ENCODE measurements at places on chromosomes 7 and 10. TPM values are rescaled to one million over a fixed set of nuclear protein-coding genes. Genes with fewer than 3 reads are reported as not detected.

RARRES2 gene
- polyA plus RNA-seq = 292 TPM

ECHS1 gene
- polyA plus RNA-seq = 54.8 TPM

GIMAP2 gene
- 47.5 TPM for polyA plus RNA-seq

SCD gene
- polyA plus RNA-seq = 5.9 TPM

CDH23 gene
- 4.8 TPM for polyA plus RNA-seq

FLNC gene
- 0.42 TPM for polyA plus RNA-seq

CALCR gene
- polyA plus RNA-seq = not detected

TLX1 gene
- 5.7 TPM for polyA plus RNA-seq

ADRA2A gene
- 0.74 TPM for polyA plus RNA-seq

TRUB1 gene
- 4.8 TPM for polyA plus RNA-seq

REPIN1 gene
- 47.9 TPM for polyA plus RNA-seq

GPR26 gene
- not detected for polyA plus RNA-seq

LAMB4 gene
- 0.03 TPM for polyA plus RNA-seq

GPR85 gene
- polyA plus RNA-seq = 1.8 TPM

TAS2R5 gene
- polyA plus RNA-seq = 0.58 TPM

EIF3B gene
- polyA plus RNA-seq = 78.1 TPM

DPP6 gene
- 0.11 TPM for polyA plus RNA-seq

RBP3 gene
- polyA plus RNA-seq = not detected

AEBP1 gene
- polyA plus RNA-seq = 41.3 TPM

SUN3 gene
- polyA plus RNA-seq = not detected

DEPP1 gene
- polyA plus RNA-seq = 15.7 TPM

FAM241B gene
- 1.6 TPM for polyA plus RNA-seq

ACTR3C gene
- 0.78 TPM for polyA plus RNA-seq

SPDYE3 gene
- polyA plus RNA-seq = 0.15 TPM

MRLN gene
- not detected for polyA plus RNA-seq

GRM8 gene
- not detected for polyA plus RNA-seq
